ENCODE measurements at places on chromosomes 3 and 15.

- DNase-seq = no peak
These were observed 36.7 kb downstream of the RGMA start for GRCh38 chr15:93052090-93052879.

GRCh38 chr3:74435631-74436030, 178.8 kb downstream of the CNTN3 start:
- DNase-seq = no peak

- no peak for DNase-seq
These were observed 58.7 kb upstream of the ARHGEF26 start for GRCh38 chr3:154062513-154062912.

DNA sequence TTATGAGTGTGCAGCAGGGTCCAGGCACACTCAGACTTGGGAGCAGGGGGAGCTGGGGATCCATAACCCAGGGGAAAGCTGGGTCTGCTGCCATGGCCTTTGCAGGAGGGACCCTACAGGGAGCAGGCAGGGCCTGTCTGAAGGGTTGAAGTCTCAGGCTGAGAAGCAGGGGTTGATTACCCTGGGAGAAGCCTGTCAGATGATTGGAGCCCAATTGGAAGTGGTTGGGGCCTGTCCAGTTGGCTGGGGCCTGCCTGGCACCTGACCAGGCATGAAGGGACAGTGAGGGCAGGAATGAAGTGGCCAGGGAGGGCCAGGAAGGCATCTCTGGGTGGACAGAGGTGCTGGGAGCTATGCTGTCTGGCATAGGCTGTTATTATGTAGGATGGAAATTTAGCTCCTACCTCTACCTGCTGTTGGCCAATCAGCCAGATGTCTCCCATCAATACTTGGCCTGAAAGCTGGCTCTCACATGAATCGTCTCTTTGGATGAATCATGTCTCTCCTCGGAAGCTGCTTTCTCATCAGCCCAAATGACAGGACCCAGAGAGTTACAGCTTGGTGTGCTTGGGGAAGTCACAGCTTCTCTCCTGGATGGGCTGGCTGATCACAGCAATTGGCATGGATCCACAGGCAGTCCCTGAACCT, 27.4 kb upstream of the SLCO2A1 start:
- DNase-seq = peak; percentile 60

GRCh38 chr15:48336940-48337339, 5.7 kb downstream of the DUT start:
- no peak for DNase-seq
